ENCODE measurements at places on chromosomes 7 and 10. TPM values are rescaled to one million over a fixed set of nuclear protein-coding genes. Genes with fewer than 3 reads are reported as not detected.

The MIOS gene
- 31.6 TPM for total RNA-seq

The ELFN1 gene
- total RNA-seq = not detected

The SPAM1 gene
- total RNA-seq = not detected

The MRLN gene
- total RNA-seq = not detected

The VIPR2 gene
- not detected for total RNA-seq

The PTPN20 gene
- total RNA-seq = not detected

The LRGUK gene
- total RNA-seq = not detected

The THSD7A gene
- total RNA-seq = 3.1 TPM

The STOX1 gene
- 0.30 TPM for total RNA-seq

The MBLAC1 gene
- 4.6 TPM for total RNA-seq

The GPR37 gene
- 6.2 TPM for total RNA-seq

The LLCFC1 gene
- not detected for total RNA-seq

The PHKG1 gene
- not detected for total RNA-seq

The GDF2 gene
- total RNA-seq = not detected

The LRMDA gene
- total RNA-seq = 8.0 TPM

The CCDC3 gene
- total RNA-seq = 2.0 TPM

The ADGRA1 gene
- total RNA-seq = not detected

The STAG3 gene
- 8.3 TPM for total RNA-seq

The TFR2 gene
- total RNA-seq = 1.6 TPM

The LRRC18 gene
- total RNA-seq = not detected

The MICU1 gene
- 53.7 TPM for total RNA-seq

The OR2F1 gene
- total RNA-seq = not detected

The MRPL32 gene
- total RNA-seq = 89.5 TPM

The SRRM3 gene
- total RNA-seq = 0.27 TPM

The CXCL12 gene
- 0.81 TPM for total RNA-seq

The OR6V1 gene
- total RNA-seq = not detected

The EN2 gene
- not detected for total RNA-seq

The CC2D2B gene
- total RNA-seq = not detected

The NRG3 gene
- total RNA-seq = not detected

The PNLIPRP1 gene
- not detected for total RNA-seq

The NOS3 gene
- not detected for total RNA-seq

The UNCX gene
- total RNA-seq = not detected

The DPP6 gene
- total RNA-seq = not detected

The NUDT13 gene
- not detected for total RNA-seq

The SMARCD3 gene
- 4.3 TPM for total RNA-seq

The ZNF92 gene
- total RNA-seq = 16.0 TPM

The MRPL43 gene
- total RNA-seq = 80.2 TPM

The HOXA1 gene
- 8.2 TPM for total RNA-seq

The FBXL15 gene
- total RNA-seq = 18.8 TPM

The WNT8B gene
- not detected for total RNA-seq

The SGCE gene
- 166 TPM for total RNA-seq

The LRRN3 gene
- total RNA-seq = 5.9 TPM

The ADAM22 gene
- 1.4 TPM for total RNA-seq

The TCF7L2 gene
- total RNA-seq = 2.6 TPM

Measured in M059J (cell line).